ENCODE measurements at places on chromosomes 13 and 19.
A peak's percentile ranks its signal among the peaks of the same experiment; 100 is the strongest.

DNA sequence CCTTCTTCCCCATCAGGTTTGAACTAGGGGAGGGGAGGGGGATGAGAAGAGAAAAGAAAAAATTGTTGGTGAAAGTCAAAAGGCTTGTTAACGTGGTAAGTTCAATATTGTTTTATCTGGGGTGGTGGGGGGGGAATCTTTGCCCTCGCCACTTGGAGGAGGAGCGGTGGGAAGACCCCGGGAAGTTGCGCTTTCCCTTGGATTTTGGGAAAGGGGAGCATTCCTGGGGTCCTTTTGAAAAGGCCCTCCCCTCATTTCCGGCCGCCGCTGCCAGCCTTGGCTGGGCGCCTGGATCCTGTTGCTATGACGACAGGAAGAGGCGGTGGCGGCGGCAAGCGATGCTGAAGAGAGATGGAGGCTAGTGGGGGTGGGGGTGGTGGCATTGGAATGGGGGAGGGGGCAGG, 4.6 kb upstream of the CACNG8 start:
- DNase-seq, result no peak

- DNase-seq, result no peak
Measured at GRCh38 chr19:49869009-49869483, 1.7 kb upstream of the PNKP start.

- DNase-seq, result no peak
Measured at GRCh38 chr13:48446464-48446863, 33.6 kb upstream of the LPAR6 start.

DNA sequence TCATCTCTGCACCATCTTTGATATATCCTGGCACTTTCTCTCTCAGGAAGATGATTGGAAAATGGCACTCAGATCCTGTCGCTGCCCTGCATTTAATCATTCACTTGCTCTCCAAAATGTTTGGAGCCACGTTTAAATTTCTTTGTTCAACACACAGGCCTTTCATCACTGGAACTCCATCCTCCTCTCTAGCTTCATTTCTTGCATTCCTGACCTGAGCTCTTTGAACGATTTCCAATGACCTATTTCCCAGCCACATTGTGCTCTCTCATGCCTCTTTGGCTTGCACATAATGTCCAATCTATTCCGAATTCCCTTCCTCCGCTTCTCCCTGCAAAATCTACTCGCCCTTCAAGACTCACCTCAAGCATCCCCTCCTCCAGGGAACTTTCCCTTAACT, 287.4 kb upstream of the NBEA start:
- DNase-seq, result no peak

GRCh38 chr19:17333611-17334413, 843 bp downstream of the ANO8 start:
- peak; percentile 73 for DNase-seq

- no peak for DNase-seq
Measured at GRCh38 chr13:58566176-58566575, 934.6 kb downstream of the PCDH17 start.

GRCh38 chr19:31504221-31504620, 155.0 kb upstream of the TSHZ3 start:
- no peak for DNase-seq

DNA sequence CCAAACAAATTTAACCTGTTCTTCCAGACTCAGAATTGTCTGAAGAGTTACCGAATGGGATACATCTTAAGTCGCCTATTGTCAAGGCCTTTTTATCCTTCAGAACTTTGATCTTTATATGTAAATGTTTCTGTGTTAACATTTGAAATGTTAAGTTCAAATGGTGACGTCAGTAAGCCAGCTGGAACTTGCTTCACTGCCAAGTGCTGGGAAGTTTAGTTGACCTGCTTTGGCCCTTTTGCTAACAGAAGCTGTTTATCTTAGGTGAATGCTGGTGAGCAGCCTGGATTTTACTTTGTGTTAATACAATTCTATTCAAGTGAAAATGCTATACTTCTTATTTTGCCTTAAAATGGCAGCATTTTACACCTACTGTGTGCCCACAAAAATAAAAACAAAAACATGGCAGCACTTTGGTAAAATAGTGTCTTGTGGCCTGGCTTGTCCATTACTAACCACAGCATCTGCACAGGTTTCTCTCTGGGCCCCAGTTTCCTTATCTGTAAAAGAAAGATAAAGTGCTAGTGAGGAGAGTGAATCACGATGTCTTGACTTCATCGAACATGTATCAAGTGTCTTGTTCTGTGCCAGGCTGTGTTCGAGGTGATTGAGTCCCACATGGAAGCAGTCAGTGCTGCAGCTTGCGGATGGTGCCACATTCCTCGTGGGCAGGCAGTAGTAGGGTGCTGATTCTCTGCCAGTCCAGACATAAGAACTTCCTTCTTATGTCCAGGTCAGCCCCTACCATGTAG, 2.2 kb downstream of the NAXD start:
- DNase-seq, result no peak

- DNase-seq, result no peak
Measured at GRCh38 chr19:17491287-17491686, 20.2 kb upstream of the PGLS start.

GRCh38 chr13:97727991-97728390, 225.5 kb upstream of the IPO5 start:
- no peak for DNase-seq

GRCh38 chr13:111540486-111540885, 220.0 kb downstream of the TEX29 start:
- DNase-seq, result no peak

GRCh38 chr13:51518827-51519226, 65.4 kb upstream of the WDFY2 start:
- no peak for DNase-seq

GRCh38 chr13:27147530-27148170, 24.0 kb downstream of the USP12 start:
- DNase-seq, result no peak

GRCh38 chr19:44303320-44303719, 1.5 kb downstream of the ZNF235 start:
- DNase-seq, result no peak

- no peak for DNase-seq
Measured at GRCh38 chr13:44601586-44601985, 25.5 kb upstream of the TSC22D1 start.

All from stimulated activated CD4-positive, alpha-beta T cell treated with anti-CD3 and anti-CD28 coated beads, TNF-alpha, amount 100 ng/mL, for 48 hours (primary cell).